GM23338 (cell line): ENCODE measurements at places on chromosomes 4 and X. TPM values are rescaled to one million over a fixed set of nuclear protein-coding genes. Genes with fewer than 3 reads are reported as not detected.

FREM3 gene
- 0.03 and 0.28 TPM in 2 replicates for polyA plus RNA-seq

DNA sequence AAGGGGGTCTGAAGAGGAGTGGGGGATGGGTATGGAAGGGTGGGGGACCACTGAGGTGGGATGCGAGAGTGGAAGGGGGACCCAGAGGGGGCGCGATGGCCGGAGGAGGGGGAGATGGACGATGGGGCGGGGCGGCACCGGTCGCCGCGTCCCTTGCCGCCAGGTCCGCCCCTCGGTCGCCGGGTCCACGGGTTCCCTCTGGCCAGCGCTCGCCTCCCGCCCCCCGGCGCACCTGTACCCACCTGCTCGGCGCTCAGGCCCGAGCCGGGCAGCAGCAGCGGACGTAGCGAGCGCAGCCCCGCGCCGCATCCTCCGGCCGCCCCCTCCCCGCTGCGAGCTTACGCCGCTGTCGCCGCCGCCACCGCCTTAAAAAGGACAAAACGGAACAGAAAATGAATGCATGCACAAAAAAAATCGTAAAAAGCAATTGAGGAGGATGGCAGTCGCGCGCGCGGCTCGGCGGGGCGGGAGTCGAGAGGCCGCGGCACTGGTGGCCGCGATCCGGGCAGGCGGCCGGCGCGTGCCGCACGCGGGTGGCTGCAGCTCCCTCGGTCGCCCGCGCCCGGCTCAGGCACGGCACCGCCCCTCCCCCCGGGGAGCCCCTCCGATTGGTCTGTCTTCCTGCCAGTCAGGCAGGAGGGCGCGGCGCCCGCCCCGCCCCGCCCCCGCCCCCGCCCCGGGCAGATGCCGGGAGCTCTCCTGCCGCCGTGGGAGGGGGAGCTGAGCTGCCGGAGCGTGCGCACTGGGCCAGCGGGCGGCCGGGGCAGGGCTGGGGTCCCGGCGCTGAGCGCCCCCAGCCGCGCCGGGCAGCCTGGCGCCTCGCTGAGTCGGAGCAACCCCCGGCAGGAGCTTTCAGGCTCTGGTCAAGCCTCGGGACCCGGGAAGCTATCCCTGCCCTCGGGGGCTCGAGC lies at the start of gene JAKMIP1:
JAKMIP1 (minus strand) TSS at position 539 of the 911 bp plus-strand sequence. CDS start 87,699 bp downstream, outside the sequence.
- DNase-seq, result peak; percentile 80
- peaks cover 26% of the 10 kb centered on the region for H3K4me1 ChIP-seq

DNA sequence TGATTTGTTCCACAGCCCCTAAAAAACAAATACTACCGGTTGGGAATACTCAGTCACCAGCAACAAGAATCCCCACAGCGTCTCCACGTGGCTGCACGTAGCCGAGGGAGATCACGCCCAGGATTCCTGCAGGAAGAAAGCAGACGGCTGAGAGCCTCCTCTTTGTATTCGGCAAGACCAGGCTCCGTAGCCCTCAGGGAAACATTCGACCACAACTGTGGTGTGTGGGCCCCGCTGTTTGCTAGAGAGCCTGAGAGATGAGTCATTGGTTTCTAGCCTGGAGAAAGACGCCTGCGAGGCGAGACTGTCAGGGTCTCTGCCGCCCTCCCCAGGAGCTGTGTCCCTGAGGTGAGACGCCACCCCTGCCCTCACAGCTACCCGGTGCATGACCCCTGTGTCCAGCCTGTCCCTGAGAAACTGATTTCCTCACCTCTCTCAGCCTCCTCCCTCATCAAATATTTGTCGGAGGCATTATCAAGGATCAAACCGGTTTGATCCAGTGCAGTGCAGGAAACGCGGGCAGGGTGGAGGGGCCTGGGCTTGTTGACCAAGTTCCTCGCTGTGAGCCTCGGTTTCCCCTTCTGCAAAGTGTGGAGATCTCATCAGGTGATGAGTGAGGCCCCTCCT lies 4.7 kb upstream of the S100P start:
- no peaks in the 10 kb centered on the region for H3K27me3 ChIP-seq
- H3K36me3 ChIP-seq, result no peaks in the 10 kb centered on the region
- H3K27ac ChIP-seq, result no peak overlapping the region; the same call in 1 of the 2 replicates
- no peak overlapping the region for H3K4me3 ChIP-seq
- H3K4me1 ChIP-seq, result peaks cover 3% of the 10 kb centered on the region; the same call in 1 of the 2 replicates

- no peak overlapping the region for H3K27ac ChIP-seq
- no peak for DNase-seq
- peaks cover 3% of the 10 kb centered on the region; the same call in 1 of the 2 replicates for H3K36me3 ChIP-seq
- no peak overlapping the region for H3K4me3 ChIP-seq
- no peaks in the 10 kb centered on the region for H3K27me3 ChIP-seq
These were observed 20.8 kb downstream of the DCTD start for GRCh38 chr4:182896421-182896820.

DNA sequence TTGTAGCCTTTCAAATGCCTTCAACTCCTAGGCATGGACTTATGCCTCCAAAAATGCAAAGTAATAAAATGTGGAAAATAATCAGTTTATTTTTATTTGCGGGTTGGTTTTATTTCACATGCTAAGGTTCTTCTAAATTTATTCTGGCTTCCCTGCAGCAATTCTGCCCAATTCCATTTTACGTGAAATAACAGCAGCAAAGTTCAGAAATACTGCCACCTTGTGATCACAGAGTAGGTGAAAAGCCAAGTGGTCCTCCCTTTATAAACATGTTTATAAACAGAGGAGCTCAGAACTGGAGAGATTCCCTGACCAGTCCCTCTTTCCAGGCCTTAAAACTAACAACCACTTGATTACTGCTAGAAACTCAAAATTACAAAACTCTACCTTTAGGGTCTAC lies 14.7 kb upstream of the DCHS2 start:
- H3K4me3 ChIP-seq, result no peak overlapping the region
- no peaks in the 10 kb centered on the region for H3K27me3 ChIP-seq
- 0 out of 2 replicates have a peak, but pooled peaks cover 3% of the 10 kb centered on the region for H3K4me1 ChIP-seq
- H3K27ac ChIP-seq, result no peak overlapping the region

- H3K4me3 ChIP-seq, result no peak overlapping the region
- no peaks in the 10 kb centered on the region for H3K27me3 ChIP-seq
- no peaks in the 10 kb centered on the region for H3K4me1 ChIP-seq
- no peak for DNase-seq
- H3K36me3 ChIP-seq, result peaks cover 4% of the 10 kb centered on the region; the same call in 1 of the 2 replicates
These were observed 143.2 kb downstream of the KIT start for GRCh38 chr4:54800831-54801530.

GRCh38 chrX:117957128-117957527 lies 159.5 kb downstream of the KLHL13 start:
- H3K27ac ChIP-seq, result no peak overlapping the region
- H3K27me3 ChIP-seq, result no peaks in the 10 kb centered on the region
- H3K4me1 ChIP-seq, result no peaks in the 10 kb centered on the region
- no peak overlapping the region for H3K4me3 ChIP-seq

DNA sequence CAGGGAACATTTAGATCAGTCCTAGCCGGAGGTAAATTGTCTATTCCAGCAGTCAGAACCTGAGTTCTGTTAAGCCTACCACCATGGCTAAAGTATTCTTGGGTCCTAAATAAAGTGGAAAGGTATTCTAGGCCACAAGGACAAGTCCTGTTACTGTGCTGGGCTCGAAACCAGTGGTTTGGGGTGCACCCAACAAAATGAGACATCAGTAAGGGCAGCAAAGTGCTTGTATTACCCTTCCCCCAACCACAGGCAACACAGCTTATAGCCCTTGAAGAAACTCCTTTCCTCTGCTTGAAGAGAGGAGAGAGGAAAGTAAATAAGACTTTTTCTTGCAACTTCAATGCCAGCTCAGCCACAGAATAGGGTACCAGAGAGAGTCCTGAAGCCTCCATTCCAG lies 1345.6 kb downstream of the PCDH18 start:
- H3K4me1 ChIP-seq, result no peaks in the 10 kb centered on the region
- no peak overlapping the region for H3K27ac ChIP-seq
- no peak overlapping the region for H3K4me3 ChIP-seq
- H3K36me3 ChIP-seq, result no peaks in the 10 kb centered on the region
- no peak for DNase-seq
- H3K27me3 ChIP-seq, result no peaks in the 10 kb centered on the region

GRCh38 chr4:149999485-150000074 lies 78.7 kb upstream of the DCLK2 start:
- no peaks in the 10 kb centered on the region for H3K36me3 ChIP-seq
- H3K4me1 ChIP-seq, result peaks cover 6% of the 10 kb centered on the region; the same call in 1 of the 2 replicates
- H3K27me3 ChIP-seq, result no peaks in the 10 kb centered on the region
- H3K4me3 ChIP-seq, result no peak overlapping the region
- DNase-seq, result peak; percentile 54
- no peak overlapping the region for H3K27ac ChIP-seq

- no peaks in the 10 kb centered on the region for H3K4me1 ChIP-seq
- H3K4me3 ChIP-seq, result no peak overlapping the region
- H3K27ac ChIP-seq, result no peak overlapping the region
These were observed 40.1 kb upstream of the GUCY1A1 start for GRCh38 chr4:155626561-155626960.

DNA sequence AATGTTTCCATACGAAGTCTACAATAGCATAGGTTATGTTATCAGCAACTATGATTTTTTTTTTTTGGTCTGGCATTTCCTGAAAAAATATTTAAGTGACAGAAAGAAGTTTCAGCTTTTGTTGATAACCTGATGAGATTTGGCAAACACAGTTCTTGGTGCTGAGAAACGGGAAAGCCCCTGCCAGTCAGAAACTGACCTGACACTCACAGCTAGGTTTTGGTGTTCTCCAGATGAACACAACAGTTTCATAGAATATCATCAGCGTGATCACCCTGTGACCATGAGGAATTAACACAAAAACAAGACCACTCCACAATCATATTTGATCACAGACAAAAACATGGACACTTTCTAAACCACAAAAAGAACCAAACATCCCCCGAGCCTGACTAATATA lies 152.5 kb upstream of the DCAF8L1 start:
- H3K27me3 ChIP-seq, result peaks cover 24% of the 10 kb centered on the region
- no peak overlapping the region for H3K27ac ChIP-seq
- no peaks in the 10 kb centered on the region for H3K4me1 ChIP-seq
- no peak for DNase-seq

CXXC4 gene
- polyA plus RNA-seq, result 1.6 and 4.3 TPM in 2 replicates

DNA sequence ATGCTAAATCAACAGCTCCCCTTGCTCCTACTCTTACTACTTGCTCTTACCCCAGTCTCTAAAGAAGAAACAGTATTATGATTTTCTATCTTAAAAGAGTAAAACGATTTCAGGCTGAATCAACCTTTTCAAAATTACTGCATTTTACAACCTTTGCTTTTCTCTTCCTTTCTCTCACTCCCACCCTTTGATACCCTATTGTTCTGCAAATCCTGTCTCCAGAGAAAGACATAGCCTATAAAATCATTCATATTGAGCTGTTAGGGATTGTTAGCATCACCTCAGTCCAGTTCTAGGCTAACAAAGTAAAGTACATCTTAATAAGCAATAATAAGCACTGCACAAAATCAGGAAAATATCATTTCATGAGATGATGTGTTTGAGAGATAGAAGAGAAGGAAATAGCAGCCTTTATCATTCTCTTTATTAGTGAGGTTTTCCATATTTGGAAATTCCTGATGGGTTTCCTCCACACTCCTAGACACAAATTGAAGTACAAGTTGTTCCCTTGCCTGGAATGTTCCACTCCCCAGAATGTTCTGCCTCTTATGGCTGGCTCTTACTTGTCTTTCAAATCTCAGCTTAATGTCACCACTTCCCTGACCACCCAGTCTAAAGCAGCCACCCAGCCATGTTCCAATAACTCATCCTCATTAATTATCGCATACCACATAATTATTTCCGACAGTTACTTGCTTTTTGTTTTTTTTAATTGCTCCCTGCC lies 219.7 kb downstream of the PALLD start:
- H3K36me3 ChIP-seq, result no peaks in the 10 kb centered on the region
- no peak overlapping the region for H3K4me3 ChIP-seq
- no peak overlapping the region for H3K27ac ChIP-seq
- DNase-seq, result no peak
- H3K27me3 ChIP-seq, result peaks cover 25% of the 10 kb centered on the region
- H3K4me1 ChIP-seq, result peaks cover 14% of the 10 kb centered on the region

- H3K27me3 ChIP-seq, result no peaks in the 10 kb centered on the region
- 0 out of 2 replicates have a peak within 1 kb of the TSS, but pooled peaks have one; percentile 38 for H3K4me3 ChIP-seq
- peak; percentile 52 for DNase-seq
- no peak within 1 kb of the TSS for H3K27ac ChIP-seq
These were observed at the start of gene BGN for GRCh38 chrX:153494541-153495361. Gene BGN, plus strand, starts transcription at chrX:153494980. Its CDS starts 9,652 bp downstream, at chrX:153504632.

DNA sequence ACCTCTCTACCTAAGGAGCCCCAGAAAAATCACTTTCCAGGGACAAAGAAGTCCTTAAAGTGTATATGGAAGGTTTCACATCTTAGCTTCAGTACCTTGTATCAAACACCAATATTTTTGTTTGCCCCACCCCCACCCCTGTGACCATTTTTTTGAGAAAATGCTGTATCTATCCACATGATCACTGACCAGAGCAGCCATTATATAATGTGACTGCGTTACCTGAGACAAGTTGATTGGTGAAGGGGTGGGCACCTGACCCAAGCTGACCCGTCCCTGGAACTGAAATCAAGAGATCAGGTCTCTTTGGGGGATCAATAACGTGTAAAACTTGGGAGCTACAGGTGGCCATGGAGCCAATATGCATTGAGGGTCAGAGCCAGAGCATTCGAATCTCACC lies 10.7 kb downstream of the TIFA start:
- peaks cover 20% of the 10 kb centered on the region for H3K4me1 ChIP-seq
- H3K4me3 ChIP-seq, result no peak overlapping the region
- no peak for DNase-seq
- no peak overlapping the region for H3K27ac ChIP-seq
- H3K36me3 ChIP-seq, result no peaks in the 10 kb centered on the region
- H3K27me3 ChIP-seq, result no peaks in the 10 kb centered on the region

MAGED4B gene
- polyA plus RNA-seq, result 145 and 157 TPM in 2 replicates

SHROOM4 gene
- 1.4 and 1.9 TPM in 2 replicates for polyA plus RNA-seq

GRCh38 chr4:89270792-89271191 lies 36.8 kb downstream of the GPRIN3 start:
- DNase-seq, result no peak
- H3K27me3 ChIP-seq, result no peaks in the 10 kb centered on the region
- no peaks in the 10 kb centered on the region for H3K36me3 ChIP-seq
- no peak overlapping the region for H3K4me3 ChIP-seq
- no peaks in the 10 kb centered on the region for H3K4me1 ChIP-seq

DNA sequence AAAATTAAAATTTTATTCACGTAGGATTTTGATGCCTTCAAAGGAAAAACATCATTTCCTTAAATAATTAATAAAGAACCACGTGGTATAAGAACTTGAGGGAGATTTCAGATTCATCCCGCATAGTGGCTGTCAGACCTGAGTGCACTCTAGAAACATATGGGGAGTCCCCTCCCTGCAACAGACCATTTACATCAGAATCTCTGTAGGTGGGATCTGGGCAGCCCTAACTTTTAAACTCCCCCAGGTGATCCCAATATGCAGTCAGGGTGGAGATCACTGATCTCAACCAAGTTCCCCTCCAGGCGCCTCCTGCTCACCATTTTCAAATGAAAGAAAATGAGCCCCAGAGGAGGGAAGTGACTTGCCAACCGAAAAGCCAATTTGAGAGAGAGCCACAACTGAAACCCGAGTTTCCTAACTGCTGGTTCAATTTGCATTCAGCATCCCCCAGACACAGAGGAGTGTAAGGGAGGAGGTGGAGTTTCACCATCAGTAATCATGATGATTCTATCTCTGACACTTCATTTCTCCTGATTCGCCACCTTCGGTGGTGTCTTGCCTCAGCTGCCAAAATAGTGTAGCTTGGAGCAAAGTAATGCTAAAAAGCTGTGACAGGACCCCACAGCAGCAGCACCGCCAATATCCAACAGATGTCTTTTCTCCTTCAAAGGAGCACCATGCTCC lies 11.4 kb downstream of the RNF150 start:
- DNase-seq, result peak; percentile 33
- no peak overlapping the region for H3K27ac ChIP-seq
- no peaks in the 10 kb centered on the region for H3K36me3 ChIP-seq
- 0 out of 2 replicates have a peak, but pooled peaks cover 8% of the 10 kb centered on the region for H3K4me1 ChIP-seq
- no peak overlapping the region for H3K4me3 ChIP-seq
- no peaks in the 10 kb centered on the region for H3K27me3 ChIP-seq

GRCh38 chrX:148926371-148926770 lies 426.0 kb downstream of the AFF2 start:
- DNase-seq, result no peak
- H3K36me3 ChIP-seq, result no peaks in the 10 kb centered on the region
- H3K27me3 ChIP-seq, result no peaks in the 10 kb centered on the region
- no peaks in the 10 kb centered on the region for H3K4me1 ChIP-seq
- no peak overlapping the region for H3K27ac ChIP-seq

VCX3B gene
- polyA plus RNA-seq, result 0.48 and 1.1 TPM in 2 replicates
